A549 treated with AZD2906 at 1 μM for 4 hours (cell line): ENCODE measurements at places on chromosomes 1 and 21. TPM values are rescaled to one million over a fixed set of nuclear protein-coding genes. Genes with fewer than 3 reads are reported as not detected.

NBPF11 gene
- 4.0 to 4.7 TPM (median 4.4 TPM) in 5 replicates for total RNA-seq

PERM1 gene
- total RNA-seq, result 0.10 to 0.19 TPM (median 0.13 TPM) in 5 replicates

OR13G1 gene
- total RNA-seq, result not detected in 5 replicates

LEFTY2 gene
- 0.07 to 0.43 TPM (median 0.17 TPM) in 4 of 5 replicates, not detected in the other for total RNA-seq

SMIM12 gene
- 49.4 to 63.7 TPM (median 59.8 TPM) in 5 replicates for total RNA-seq

KRTAP13-2 gene
- total RNA-seq, result not detected in 5 replicates

HES2 gene
- 3.1 to 6.0 TPM (median 4.8 TPM) in 5 replicates for total RNA-seq
